Hematopoietic multipotent progenitor cell treated with erythropoietin and hydrocortisone succinate and interleukin-3 and kit ligand, for 15 days (in vitro differentiated cells): ENCODE measurements at places on chromosomes 3 and 15.

DNA sequence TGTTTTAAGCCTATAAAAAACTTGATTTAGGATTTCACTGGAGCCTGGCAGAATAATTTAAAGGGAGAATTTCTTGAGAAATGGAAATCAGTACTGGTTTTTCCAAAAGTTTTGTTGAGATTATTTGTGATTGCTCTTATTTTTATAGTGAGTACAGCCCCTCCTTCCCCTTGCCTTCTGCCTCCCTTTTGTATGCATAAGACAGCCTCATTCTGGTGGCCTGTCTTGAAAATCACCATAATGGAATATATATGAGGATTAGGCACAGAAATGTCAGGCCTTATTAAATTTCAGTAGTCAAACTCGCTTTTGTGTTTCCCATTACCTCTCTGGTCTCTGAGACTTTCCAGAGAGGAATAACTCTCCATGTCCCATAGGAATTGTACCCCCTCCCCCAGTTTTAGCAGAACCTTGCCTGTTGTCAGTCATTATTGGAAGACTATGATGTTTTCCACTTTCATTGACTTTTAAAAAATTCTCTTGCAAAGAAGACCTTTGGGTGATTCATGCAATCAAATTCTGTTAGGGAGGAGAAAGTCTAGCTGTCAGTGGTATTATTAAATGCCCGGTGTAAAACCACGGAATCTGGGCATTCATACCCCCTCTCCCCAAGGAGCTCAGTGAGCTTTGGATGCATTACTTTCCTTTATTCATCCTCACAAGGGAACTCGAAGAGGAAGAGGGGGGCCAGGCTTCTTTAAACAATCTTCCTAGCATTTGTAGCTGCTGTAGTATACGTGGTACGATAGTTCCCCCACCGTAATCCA lies 171.6 kb upstream of the TSC22D2 start:
- DNase-seq: no peak

GRCh38 chr15:89335298-89336041 lies 846 bp upstream of the POLG start:
- no peak for DNase-seq

- DNase-seq: no peak
Observed at GRCh38 chr15:85619992-85620689, 174.6 kb downstream of the KLHL25 start.

DNA sequence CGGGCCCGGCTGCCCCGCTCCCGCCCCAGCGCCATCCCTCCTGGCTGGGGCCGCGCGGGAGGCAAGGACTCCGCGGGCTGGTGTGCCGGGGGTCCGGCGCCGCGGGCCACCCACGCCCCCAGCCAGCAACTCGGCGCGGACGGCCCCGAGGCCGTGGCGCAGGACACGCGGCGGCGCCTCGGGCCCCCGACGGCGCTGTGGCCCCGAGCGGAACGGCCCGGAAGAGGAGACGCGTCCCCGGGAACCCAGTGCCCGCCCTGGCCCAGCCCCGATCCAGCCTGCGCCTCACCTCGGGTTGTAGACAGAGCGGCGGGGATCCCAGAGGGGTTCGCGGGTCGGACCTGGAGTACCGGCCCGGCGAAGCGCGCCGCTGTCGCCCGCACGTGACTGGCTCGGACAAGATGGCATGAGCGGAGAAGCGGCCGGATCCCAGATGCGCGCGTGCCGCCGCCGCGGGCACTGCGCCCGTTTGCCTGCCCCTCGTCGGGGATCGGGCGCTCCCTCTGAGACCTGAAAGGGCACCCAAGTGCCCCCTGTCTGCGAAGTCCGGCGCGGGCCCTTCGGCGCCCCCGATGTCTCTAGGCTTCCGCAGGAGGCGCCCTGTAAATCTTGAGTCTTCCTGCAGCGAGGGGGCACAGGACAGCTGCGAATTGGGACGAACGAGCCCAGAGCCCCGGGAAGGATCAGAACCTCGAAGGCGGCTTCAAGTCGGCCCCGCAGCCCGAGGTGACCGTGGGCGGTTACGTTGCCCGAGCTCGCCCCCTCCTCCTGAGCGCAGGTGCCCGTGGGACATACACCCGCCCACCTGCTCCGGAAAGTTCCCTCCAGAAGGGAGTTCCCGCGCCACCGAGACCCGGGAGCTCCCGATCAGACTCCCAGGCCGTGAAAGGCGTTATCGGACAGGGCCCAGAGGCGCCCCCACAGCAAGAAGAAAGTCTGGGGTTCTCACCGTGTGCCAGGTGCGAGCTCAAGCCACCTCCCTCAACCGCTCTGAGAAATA lies 598 bp upstream of the SFMBT1 start:
- DNase-seq: peak; percentile 53

DNA sequence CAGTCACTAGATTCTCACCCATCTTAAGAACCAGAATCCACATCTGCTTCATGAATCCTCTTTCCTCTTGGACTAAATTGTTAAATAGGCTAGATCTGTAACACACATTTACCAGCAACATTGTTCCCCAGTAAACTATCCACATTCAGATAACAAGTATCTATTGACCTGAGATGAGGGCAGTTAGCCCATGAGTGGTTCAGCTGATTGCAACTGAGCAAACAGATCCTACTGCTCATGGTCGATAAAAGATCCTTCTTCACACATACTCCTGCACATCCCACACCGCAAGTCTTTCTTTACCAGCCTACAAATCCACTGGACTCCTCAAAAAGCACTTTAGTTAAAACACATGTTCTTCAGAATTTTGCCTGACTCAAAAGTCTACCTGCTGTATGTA lies 59.2 kb downstream of the UACA start:
- no peak for DNase-seq

DNA sequence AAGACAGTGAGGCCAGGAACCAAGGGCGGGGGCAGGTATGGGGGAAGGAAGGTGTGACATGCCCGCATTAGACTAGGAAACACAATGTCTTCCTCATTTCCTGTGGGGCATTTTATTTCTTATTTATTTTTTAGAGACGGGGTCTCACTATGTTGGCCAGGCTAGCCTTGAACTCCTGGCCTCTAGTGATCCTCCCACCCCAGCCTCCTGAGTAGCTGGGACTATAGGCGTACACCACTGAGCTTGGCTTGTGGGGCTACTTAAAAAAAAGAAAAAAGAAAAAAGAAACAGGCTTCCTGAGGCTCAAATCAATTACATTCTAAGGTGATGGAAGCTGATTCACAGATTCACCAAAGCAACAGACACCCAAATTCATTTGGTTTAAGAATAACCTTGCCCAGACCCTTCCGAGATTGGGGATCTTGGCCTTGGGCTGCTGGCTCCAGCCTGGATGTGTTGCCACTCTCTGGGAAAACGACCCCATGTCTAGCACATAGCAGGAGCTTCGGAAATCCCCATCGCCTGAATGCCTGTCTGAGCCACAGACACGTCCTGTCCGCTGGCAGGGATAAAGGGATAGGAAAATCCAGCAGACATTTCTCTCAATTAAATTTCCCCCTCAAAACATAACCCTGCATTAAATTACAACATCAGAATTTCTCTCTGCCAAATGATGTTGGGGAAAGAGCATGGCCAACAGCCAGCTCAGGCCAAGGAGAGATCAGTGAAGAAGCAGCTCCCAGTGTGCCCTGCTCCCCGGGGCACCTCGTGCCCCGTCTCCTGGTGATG lies 13.0 kb downstream of the CPN2 start:
- DNase-seq: no peak

DNA sequence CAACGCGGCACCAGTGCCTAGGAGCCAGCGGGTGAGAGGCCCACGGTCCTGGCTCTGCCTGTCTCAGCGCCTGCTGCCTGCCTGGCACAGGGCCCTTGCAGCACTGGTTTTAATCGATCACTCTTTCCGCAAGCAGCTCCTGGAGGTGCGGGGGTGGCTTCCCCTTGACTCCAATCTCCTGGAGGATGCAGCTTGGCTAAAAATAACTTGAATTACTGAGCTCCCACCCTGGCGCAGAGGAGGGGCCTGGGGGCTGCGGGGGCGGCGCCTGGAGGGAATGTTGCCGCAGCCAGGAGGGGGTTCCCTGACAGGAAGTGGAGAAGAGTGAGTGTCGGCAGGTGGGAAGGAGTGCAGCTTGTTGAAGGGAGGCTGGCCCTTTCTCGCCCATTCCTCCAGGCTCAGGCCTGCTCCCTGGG lies 9.9 kb upstream of the RPL29 start:
- no peak for DNase-seq

DNA sequence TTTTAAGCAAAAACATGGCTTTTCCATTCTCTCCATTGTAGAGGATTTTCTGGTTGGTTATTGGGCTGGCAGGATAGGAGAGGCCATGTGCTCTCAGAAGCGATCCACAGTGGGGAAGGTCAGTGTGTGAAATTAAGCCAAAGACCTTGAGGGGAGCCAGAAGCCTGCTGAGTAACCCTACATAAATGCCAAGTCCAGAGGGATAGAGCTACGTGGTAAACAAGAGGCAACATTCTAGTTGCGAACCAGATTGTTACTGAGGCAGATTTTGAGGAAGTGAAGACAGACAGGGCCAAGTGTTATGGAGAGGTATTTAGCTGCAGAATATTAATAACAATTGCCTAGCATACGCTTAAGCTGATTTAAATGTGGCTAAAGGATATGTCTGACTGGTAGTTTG lies 592.8 kb upstream of the GBE1 start:
- DNase-seq: no peak

DNA sequence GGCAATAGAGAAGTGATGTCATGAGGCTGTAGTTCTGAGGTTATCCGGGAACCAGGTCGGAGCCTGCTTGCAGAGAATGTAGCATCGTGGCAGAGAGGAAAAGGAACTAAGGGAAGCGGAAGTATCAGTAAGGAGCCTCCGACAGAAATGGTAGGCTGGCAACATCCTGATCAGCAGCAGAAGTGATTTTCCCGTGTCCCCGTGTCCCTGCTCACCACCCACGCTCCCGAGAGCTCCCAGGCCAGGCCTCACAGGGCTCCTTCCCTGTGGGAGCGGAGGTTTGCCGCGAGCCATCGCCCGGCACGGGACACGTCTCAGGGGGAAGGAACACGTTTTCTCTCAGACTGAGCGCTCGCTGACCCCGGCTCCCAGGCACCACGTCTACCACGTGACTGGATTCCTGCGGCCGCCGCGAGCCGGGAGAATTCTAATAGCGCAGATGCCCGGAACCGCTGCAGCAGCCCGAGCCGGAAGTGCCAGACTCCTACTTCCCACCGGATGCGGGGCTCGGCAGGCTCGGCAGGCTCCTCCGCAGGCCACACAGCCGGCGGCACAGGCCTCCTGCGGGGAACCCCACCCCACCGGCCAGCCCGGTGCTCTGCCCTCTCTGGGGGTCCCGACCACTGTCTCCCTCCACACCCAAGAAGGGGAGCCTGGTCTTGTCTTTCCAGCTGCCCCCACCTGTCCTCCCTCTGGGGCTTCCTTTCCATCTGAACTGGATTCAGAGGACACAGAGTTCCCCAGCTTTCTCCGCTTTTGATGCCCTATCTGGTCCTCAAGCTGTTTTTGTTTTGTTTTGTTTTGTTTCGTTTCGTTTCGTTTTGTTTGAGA lies 99.3 kb downstream of the BDH1 start:
- no peak for DNase-seq

DNA sequence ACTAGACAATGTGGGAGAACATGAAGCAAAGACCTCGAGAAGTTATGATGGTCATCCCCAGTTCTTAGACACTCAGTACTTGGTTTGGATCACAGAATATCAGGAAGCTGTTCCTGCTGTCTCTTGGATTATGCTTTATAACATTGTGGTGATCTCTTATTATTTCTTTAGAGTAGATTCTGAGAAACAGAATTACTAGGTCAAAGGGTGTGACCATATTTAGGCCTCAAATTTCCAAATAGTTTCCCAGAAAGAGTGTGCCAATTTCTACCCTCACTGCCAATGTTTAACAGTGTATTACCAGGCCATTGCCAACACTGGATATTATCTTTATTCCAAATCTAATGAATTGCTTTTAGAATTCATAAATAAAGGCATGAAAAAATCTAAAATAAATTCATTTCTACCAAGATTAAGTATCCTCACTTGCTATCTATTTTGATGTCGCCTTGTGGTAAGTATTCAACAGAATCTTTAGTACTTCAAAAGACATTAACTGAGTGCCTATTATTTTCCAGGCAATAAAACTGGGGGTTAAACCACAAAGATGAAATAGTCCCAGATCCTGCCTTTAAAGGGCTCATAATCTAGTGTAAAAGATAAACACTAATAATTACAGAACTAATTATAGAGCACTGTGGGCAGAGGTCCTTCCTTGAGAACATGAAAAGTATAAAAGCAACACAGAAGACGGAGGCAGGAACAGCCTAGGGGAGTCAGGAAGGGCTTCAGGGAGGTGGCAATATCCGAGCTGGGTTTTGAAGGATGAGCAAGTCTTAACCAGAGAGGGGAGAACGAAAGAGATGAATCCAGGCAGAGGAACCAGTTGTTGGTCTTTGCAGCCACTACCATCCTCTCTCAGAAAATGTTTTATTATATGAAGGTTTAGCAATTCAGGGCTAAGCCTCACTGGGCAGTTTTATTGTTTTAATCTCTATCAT lies 86.8 kb downstream of the IGF2BP2 start:
- no peak for DNase-seq

GRCh38 chr15:70669966-70670658 lies 93.2 kb downstream of the UACA start:
- no peak for DNase-seq

DNA sequence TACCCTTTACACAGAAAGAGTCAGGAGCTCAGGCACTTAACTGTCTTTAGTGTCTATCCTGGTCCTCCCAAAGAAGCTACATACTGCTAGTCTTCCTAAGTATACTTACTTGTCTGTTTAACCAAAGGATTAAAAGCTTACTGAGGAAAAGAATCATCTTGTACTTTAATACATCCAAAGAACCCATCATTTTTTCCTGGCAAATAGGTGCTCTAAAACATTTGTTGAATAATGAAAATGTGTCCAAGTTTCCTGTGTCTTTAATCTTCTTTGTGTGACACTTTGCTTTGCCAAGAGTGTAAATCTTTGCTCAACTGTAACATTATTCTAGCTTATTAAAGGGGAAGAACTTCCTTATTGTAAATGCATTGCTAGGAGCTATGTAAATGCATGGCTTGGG lies 519.2 kb downstream of the OTOL1 start:
- DNase-seq: no peak

DNA sequence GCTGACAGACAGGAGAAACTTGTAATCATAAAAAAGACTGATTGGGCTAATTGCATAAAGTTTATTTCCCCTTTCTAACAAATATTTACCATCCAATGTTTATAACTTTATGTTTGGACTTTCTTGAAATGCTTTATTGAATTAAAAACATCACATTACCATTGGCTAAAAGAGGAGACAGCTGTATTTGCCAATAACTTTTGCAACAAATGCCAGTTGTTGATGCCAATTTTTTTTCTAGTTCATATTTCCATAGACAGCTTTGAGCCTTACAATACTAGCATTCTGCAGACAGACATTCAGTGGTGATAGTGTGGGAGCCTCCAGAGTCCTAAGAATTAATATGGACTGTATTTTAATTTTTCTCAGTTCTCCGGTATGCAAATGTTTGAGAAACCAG lies 198.4 kb downstream of the ADAMTS17 start:
- DNase-seq: no peak

GRCh38 chr3:122100591-122101463 lies 45.7 kb downstream of the CD86 start:
- DNase-seq: no peak

- no peak for DNase-seq
Observed at GRCh38 chr3:71384837-71385716, 198.5 kb downstream of the FOXP1 start.

- no peak for DNase-seq
Observed at GRCh38 chr15:100043068-100043641, 298.6 kb downstream of the ADAMTS17 start.
